ENCODE measurements at places on chromosomes 11 and 22.

DNA sequence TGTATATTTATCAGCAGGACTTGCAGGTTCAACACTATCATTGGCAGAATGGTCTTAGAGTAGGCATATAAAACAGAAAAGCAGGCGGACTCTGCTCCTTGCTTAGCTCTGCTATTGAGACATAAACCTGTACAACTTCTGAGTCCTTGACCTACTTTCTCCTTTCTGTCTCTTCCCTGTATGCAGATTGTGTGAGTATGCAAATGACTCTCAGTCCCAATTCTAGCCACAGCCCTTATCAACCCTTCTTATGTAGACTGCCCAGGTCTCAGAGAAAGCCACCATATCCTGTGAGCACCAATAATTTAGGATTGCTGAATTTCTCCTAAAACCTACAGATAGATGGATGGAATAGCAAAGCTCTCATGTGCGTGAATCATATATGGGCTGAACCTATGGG lies 367.6 kb upstream of the DDI1 start:
- DNase-seq, result no peak

GRCh38 chr11:83061883-83062282 lies 9.8 kb downstream of the RAB30 start:
- no peak for DNase-seq

DNA sequence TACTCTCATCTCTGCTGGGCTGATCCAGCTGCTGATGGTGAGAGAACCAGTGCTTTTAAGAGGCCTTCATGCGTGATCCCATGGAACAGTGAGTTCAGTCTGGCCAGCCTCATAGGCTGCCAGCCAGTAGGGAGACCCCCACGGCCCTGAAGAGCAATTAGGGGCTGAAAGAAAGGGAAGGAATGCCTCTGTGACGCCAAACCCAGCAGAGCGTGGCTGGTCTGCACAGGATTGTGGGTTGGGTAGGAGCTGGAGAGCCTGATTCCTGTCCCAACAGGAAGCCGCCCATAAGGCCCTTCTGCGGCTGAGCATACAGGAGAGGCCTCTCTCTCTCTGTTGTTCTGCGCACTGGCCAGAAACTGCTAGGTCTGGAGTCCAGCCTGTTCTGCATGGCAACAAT lies 181.5 kb upstream of the E2F8 start:
- DNase-seq, result no peak

DNA sequence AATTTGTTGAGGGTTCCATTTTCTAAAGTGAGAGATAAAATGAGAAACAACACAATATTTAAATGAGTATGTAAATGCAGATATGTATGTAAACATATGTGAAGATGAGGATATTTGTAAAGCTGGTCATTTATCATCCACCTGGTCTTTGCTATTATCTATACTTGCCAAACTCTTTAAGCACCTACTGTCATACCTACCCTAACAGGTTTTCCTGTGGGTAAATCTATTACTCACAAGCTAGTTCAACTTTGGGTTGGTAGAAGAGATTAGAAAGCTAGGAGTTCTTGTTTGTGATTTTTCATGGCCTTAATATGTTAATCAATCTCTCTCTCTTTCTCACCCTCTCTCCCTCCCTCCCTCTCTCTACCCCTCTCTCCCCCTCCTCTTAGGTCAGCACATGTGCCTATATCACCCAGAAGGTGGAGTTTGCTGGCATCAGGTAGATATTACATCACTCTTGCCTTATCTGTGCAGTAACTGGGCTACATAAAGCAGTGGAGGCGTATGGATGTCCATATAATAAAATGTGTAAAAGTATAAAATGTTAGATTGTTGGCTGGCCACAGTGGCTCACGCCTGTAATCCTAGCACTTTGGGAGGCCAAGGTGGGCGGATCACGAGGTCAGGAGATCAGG lies 14.7 kb downstream of the DEPDC5 start:
- DNase-seq, result no peak

- no peak for DNase-seq
Observed at GRCh38 chr11:70871881-70872280, 380.5 kb downstream of the SHANK2 start.

DNA sequence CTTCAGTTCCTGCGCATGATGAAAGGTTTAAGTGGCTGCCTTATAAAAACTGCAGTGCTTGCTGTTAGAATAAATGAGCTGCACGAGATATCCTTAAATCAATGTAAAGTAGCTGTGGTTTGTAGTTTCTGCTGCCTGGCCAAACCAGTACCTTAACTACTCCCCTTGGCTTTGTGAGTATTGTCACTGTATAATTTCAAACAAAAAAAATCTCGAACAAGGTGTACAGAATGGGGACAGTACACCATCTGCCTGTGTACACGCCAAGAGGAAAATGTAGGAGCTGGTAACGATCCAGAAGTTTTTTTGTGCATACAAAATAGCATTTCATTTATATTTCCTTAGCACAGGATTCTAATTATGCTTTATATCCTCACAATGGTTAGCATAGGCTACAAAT lies 20.6 kb upstream of the NDUFC2 start:
- DNase-seq, result no peak

- no peak for DNase-seq
Observed at GRCh38 chr11:130522284-130522961, 74.0 kb downstream of the ADAMTS15 start.

DNA sequence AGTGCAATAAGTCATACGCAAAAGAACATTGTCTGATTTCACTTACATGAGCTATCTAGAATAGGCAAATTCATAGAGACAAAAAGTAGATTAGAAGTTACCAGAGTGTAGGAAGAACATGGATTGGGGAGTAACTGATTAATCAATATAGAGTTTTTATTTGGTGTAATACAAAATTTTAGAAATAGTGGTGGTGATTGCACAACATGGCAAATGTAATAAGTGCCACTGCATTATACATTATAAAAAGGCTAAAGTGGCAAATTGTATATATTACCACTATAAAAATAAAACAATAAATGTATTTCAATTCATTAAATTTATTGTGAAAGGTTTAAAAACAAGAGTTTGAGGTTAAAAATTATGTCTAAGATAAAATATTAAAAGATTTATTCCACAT lies 8.7 kb upstream of the OR51B4 start:
- no peak for DNase-seq

DNA sequence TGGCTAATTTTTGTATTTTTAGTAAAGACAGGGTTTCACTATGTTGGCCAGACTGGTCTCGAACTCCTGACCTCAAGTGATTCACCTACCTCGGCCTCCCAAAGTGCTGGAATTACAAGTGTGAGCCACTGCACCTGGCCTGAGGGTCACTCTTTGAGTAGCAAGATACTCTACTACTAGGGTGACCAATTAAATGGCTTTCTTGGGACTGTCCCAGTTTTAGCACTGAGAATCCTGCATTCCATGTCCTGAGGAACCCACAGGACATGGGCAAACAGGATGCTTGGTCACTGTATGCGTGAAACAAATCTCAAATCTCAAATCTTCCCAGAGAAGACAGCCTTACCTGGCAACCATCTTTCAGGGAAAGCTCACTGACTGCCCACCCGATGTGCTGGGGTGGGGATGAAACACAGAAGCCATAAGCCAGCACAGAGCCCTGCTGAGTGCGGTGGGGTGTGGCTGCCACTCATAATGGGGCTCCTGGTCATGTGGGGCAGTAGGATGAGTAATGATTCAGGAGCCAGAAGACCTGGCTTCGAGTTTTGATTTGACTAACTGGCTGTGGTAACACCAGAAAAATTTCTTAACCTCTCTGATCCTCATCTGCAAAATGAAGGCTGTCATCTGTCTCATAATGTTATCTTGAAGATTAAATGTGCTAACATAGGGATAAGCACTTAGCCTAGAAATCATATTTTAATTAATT lies 11.5 kb downstream of the CLMP start:
- DNase-seq, result no peak

DNA sequence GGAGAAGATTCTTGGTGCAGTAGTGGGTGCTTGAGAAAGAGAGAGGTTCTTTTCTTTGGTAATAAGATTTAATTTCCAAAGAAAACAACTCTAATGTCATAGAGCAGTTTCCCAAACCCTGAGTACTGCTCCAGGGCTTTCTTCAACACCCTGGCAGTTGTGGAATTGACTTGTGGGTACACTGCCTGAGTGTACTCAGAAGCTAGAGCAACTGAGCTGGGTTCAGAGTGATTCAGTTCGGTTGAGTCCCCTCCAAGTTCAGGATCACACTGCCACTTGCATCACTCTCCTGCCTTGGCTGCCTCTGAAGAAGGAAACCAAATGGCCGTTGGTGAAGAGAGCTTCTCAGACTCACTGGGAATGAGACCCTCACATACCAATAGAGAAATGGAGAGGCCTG lies 5.3 kb downstream of the DMC1 start:
- DNase-seq, result no peak

- DNase-seq, result no peak
Observed at GRCh38 chr11:26753723-26754504, 32.1 kb upstream of the SLC5A12 start.

DNA sequence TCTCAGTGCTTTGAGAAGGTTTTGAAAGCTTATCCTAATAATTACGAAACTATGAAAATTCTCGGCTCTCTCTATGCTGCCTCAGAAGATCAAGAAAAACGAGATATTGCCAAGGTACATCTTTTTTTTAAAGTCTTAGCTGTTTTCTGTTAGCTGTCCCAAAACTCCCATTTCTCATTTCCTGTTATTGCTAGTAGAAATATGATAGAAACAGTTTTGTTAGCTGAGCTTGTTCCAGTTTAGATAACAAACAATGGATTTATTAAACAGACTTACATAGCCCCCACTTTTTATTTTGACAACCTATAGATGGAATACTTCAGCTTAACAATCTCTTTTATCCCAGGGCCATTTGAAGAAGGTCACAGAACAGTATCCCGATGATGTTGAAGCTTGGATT lies 12.7 kb downstream of the CTR9 start:
- DNase-seq, result no peak

DNA sequence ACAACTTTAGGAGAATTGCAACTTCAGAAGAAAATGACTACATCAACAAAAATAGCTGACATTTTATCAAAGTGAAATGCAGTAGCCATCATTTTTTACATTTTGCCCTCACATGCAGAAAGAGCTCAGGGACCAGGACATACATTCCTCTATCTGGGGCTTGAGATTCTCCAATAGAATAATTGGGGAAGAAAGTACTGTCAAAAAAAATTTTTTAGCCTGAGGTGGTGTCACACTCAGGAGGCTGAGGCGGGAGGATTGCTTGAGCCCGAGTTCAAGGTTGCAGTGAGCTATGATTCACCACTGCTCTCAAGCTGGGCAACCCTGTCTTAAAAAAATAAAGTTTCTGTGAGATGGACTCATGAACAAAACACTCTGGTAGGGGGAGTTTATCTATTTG lies 32.2 kb upstream of the DEPDC7 start:
- DNase-seq, result no peak

- no peak for DNase-seq
Observed at GRCh38 chr11:63937713-63938478, 906 bp upstream of the NAA40 start.

- no peak for DNase-seq
Observed at GRCh38 chr11:115030166-115030565, 351.8 kb downstream of the NXPE2 start.

GRCh38 chr11:83441601-83442000 lies 155.4 kb upstream of the CCDC90B start:
- no peak for DNase-seq

- no peak for DNase-seq
Observed at GRCh38 chr11:23569547-23569946, 709.3 kb upstream of the CCDC179 start.

- no peak for DNase-seq
Observed at GRCh38 chr22:23282089-23282501, 101.8 kb downstream of the BCR start.

GRCh38 chr11:94002226-94002625 lies 18.9 kb upstream of the HEPHL1 start:
- no peak for DNase-seq

GRCh38 chr11:86230921-86231434 lies 13.6 kb upstream of the EED start:
- no peak for DNase-seq

DNA sequence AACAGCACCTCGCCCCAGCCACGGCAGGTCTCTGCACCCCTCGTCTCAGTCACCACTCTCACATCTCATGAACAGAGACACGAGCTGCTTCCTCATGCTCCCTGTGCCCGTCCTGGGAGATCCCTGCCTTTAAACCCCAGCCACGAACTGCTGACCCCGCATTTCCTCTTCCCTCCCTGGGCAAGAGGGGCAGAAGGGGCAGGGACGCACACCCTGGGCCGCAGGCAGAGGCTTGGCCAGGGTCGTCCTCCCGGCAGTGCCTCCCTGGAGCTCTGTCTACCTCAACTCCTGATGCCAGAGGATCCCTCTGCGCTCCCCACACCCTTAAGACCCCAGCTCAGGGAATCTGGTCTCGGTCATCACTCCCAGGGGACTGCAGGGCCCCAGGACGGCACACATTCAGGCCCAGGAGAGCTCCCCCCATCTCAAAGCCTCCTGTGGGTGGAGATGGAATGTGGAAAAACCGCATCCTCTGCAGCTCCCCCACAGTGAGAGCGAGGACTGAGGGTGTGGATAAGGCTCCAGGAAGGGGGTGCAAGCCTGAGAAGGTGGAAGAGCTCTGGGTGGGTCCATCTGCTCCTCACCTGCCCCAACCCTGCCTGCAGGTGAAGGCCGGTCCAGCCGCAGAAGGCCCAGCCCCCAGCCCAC lies 1.2 kb downstream of the BID start:
- DNase-seq, result no peak

- DNase-seq, result no peak
Observed at GRCh38 chr11:5284637-5285036, 14.9 kb upstream of the HBE1 start.

DNA sequence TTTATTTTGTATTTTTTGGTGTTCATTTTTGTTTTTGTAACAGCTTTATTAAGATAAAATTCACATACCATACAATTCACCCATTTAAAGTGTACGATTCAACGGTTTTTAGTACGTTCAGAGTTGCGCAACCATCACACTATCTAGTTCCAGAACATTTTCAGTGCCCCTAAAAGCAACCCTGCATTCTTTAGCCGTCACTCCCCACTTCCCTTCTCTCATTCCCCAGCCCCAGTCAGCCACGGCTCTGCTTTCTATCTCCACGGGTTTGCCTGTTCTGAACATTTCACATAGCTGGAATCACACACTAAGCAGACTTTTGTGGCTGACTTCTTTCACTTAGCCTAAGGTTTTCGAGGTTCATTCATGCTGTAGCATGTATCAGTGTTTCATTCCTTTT lies 9.6 kb upstream of the KCNQ1OT1 start:
- no peak for DNase-seq

DNA sequence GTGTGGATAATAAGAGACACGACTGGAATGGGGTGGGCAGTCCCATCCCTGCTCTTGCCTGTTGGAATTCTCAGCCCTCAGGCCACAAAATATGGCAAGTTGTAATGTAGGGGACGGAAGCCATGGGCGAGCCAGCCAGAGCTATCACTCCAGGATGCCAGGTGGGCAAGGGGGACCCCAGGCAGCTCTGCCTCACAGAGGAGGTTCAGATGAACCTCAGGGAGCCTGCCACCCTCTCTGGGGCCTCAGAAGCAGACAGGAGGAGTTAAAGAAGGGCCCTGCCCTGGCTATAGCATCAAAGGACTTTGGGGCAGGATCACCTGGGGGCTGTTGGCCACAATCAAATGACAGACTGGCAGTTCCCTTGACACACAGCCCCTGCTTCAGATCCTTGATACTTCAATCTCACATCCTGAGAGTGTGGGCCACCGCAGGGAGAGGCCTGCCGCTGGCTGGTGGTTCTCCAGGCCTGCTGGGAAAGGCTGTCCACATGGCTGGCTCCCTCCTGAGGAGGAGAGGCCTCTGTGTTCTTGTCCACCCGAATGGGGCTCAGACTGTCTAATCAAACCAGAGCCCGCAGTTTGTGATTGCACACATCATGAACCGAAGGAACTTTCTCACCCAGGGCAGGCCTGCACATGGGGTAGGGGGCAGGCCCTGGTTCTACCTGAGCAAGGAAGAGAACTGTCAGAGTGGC lies 31.4 kb downstream of the IGLL1 start:
- no peak for DNase-seq

- DNase-seq, result no peak
Observed at GRCh38 chr22:27283714-27284113, 517.8 kb downstream of the MN1 start.
